ENCODE measurements at places on chromosomes 12 and 14. TPM values are rescaled to one million over a fixed set of nuclear protein-coding genes. Genes with fewer than 3 reads are reported as not detected.

LRRC10 gene
- total RNA-seq: not detected

- DNase-seq: no peak
Measured at GRCh38 chr12:128823216-128823915, 392 bp downstream of the SLC15A4 start.

GSC gene
- total RNA-seq: 1.1 TPM

GRCh38 chr14:77355811-77356210 lies 21.1 kb downstream of the TMED8 start:
- DNase-seq: no peak

SLC15A4 gene
- 42.3 TPM for total RNA-seq

NOVA1 gene
- 37.9 TPM for total RNA-seq

GRCh38 chr12:129096968-129097367 lies 243.7 kb downstream of the GLT1D1 start:
- DNase-seq: no peak

GRCh38 chr12:15754233-15754632 lies 35.0 kb downstream of the EPS8 start:
- DNase-seq: no peak

DNA sequence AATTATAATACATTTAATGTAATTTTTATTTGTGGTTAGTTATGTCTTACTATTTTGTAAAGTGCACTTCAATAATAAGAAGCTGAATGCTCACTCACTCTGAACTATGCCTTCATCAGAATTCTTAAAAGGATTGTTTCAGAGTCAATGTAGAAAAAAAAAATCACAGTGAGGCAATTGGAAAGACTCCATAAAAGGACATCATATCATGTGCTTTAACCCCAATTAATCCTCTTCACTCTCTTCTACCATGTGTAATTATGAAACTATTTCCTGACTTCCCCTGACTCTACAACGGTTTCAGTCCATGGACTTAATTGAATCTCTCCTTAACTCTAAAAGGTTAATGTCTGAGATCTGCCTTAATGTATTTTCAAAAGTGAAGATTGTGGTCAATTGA lies 250.4 kb upstream of the ALG10 start:
- DNase-seq: no peak

GRCh38 chr14:101359221-101360053 lies 201.9 kb upstream of the DIO3 start:
- DNase-seq: peak; percentile 44

DNA sequence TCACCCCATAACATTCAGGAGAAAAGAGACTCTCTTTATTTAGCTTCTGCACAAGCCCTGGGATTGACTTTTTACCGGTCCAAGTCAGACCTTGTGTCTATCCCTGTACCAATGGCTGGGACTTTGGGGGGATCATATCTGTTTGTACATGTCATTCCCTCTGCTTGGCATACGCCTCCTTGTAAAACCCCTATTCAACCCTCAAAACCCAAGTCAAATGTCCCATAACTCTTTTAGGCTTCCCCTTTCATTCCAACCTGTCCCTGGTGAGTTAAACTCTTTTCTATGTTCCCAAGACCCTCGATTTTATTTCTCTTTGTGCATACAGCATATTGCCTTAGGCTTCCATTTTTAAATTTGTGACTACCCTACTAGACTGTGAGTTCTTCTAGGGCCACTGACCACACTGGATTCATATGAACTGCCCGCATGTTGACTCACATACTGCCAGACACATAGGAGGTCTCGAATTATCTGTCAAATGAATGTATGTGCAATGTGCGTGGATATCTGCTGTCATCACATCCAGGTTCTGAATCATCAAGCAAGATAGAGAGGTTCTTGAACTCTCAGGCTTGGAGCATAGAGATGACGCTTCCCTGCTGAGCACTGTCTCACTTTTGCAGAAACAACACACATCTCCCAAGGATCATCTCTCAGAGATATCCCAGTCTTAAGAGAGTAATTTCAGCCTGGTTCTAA lies 548.6 kb upstream of the TBX3 start:
- DNase-seq: no peak

PIWIL1 gene
- total RNA-seq: not detected

VRTN gene
- 18.6 TPM for total RNA-seq

ZFYVE26 gene
- 22.3 TPM for total RNA-seq
